Mesenteric fat pad (tissue), 1 donor: ENCODE measurements at places on chromosomes 4 and X.

DNA sequence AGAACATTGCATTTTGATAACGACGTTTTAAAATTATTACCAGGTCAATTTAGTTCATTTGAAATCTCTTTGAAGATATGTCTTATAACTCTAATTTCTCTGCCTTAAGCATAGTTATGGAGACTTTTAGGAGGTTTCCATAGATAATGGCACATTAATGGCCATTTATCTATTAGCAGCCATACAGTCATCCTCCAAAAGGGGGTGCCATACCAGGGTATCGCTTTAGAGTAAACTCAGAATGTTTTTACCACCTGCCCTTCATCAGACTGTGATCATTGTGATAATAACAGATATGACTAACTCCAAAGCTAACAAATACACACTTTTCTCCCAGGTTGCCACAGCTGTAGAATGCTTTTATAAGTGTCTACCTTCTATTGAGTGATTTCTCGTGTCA, 461.5 kb downstream of the FSTL5 start:
- no peak for DNase-seq

DNA sequence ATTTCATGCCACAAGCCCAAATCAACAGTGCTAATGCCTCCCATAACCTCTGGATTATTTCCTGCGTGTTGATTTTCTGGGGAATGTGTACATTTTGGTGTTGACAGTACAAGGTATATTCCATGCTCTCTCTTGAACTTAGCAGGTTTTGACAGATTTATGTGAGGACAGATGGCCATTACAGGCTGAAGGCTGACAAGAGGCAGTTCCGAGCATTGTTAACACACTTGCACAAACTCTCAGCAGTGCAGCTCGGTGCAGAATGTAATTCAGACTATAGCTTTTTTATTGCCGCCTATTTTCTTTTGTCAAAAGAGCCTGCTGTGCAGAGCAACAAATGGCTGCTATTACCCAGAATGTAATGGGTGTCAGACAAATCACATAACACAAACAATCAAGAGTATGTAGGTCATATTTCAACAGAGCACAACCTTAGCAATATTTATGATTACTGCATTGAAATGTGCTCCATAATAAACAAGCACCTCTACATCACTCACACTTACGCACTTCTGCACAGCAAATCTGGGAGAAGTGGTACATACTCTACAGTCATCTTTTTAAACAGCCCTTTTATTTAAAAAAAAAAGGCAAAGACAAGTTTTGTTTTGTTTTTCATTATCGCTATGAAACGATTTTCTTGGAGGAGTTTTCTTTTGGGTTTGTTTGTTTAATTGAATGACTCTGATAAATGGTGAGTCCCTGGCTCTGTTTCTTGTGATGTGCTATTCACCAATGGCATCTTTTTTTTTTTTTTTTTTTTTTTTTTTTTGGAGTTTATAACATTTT, 71.6 kb downstream of the PPARGC1A start:
- no peak for DNase-seq

- no peak for DNase-seq
Measured at GRCh38 chr4:112857461-112857860, 192.0 kb upstream of the ANK2 start.

DNA sequence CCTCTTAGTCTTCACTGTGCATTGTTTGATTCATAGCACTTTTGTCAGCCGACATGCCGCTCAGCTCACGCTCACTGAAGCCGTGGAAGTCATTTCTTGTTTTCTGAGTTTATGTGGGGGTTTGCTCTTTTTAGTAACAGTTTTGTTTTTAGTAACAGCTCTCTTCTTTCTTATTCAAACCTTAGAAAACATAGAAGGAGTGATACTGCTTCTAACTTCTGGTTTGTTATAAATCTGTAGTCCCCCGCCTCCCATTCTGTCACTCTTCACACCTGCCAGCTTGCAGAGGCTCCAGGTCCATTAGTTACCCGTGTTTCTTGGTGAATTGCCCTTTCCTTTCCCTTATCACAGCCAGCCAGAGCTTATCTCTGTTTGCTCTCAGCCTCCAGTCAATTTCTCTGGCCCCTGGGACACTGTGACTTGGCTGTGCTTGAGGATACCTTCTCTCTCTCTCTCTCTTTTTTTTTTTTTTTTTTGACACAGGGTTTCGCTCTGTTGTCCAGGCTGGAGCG, 50.5 kb downstream of the GRK4 start:
- DNase-seq, result no peak

GRCh38 chr4:66062921-66063320, 392.6 kb upstream of the EPHA5 start:
- no peak for DNase-seq

DNA sequence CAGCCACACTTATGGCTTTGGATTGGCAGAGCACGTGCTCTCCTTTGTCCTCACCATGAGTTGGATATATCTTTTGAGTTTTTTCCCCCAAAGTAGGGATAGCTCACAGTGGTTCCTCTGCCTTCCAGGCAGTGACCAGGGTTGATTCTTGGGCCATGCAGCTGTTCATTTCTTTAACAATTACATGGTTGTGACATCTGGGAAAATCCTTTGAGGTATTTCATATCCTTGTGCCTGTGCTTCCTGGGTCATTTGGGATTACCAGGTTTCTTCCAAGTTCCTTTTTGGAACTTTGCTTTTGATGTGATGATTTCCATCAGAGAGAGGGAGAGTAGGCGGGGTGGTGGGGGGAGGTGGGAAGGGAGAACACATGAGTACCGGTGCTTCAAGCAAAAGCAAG, 15.6 kb downstream of the BCORL1 start:
- no peak for DNase-seq

DNA sequence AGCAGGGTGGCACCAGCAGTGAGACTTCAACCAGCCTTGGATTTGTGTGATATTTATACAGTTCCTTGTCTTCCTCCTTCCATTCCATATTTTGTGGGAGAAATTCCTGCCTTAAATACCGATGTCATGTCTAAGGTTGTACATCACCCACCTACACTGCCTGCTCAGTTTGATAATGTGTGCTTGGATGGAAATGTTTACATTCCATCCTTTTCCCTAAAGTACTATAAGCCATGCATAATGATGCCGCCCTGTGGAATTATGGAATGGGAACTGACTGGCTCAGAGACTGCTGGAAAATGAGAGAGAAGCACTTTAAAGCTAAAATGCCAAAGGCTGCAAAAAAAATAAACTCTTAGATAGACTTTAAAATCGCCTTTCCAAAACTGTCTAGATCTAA, 11.3 kb upstream of the GLUD2 start:
- no peak for DNase-seq

- no peak for DNase-seq
Measured at GRCh38 chr4:139522457-139522856, 33.6 kb downstream of the SETD7 start.

DNA sequence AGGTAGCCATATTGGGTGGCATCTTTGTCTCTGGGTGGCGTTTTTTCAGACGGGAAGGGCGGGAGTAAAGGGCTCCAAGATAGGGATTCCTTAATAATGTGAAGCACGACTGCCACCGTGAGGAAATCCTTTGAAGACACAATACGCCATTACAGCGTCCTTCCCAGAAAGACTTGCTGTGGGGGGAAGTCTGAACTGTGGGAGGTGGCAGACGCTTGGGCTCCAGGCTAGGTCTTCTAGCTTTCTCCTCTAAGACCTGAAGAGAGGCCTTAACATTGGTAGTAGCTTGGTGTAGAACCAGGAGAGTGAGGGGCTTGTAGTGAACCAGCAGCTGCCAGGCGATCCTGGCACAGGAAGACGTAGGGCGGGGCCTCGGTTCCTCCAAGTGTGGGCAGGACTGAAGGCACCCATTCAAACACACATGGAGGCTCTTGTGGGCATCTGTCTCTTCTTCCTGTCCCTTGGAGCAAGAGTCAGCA, 197.3 kb downstream of the OR13H1 start:
- DNase-seq, result no peak
